ENCODE measurements at places on chromosomes 2 and 18. TPM values are rescaled to one million over a fixed set of nuclear protein-coding genes. Genes with fewer than 3 reads are reported as not detected.

TRAPPC8 gene
- 31.0 TPM for total RNA-seq

PARD3B gene
- total RNA-seq = 25.7 TPM

GRCh38 chr2:133265432-133265949 is 302.8 kb downstream of the NCKAP5 start:
- no peak overlapping the region for H3K27ac ChIP-seq
- H3K4me1 ChIP-seq = no peaks in the 10 kb centered on the region
- peak overlapping the region; percentile 53 for H3K4me3 ChIP-seq
- no peaks in the 10 kb centered on the region for H3K36me3 ChIP-seq
- no peaks in the 10 kb centered on the region for H3K27me3 ChIP-seq

- H3K27ac ChIP-seq = no peak overlapping the region
- no peak overlapping the region for H3K4me3 ChIP-seq
- H3K4me1 ChIP-seq = no peaks in the 10 kb centered on the region
- no peak for DNase-seq
- H3K27me3 ChIP-seq = no peaks in the 10 kb centered on the region
Observed at GRCh38 chr18:6355789-6356589, 58.7 kb downstream of the L3MBTL4 start.

- H3K27me3 ChIP-seq = no peaks in the 10 kb centered on the region
- no peaks in the 10 kb centered on the region for H3K36me3 ChIP-seq
Observed at GRCh38 chr18:51852681-51853080, 487.3 kb upstream of the DCC start.

- H3K36me3 ChIP-seq = no peaks in the 10 kb centered on the region
- H3K4me1 ChIP-seq = no peaks in the 10 kb centered on the region
- H3K4me3 ChIP-seq = no peak overlapping the region
- DNase-seq = no peak
- no peaks in the 10 kb centered on the region for H3K27me3 ChIP-seq
- no peak overlapping the region for H3K27ac ChIP-seq
Observed at GRCh38 chr2:48768669-48769068, 13.1 kb upstream of the LHCGR start.

DNA sequence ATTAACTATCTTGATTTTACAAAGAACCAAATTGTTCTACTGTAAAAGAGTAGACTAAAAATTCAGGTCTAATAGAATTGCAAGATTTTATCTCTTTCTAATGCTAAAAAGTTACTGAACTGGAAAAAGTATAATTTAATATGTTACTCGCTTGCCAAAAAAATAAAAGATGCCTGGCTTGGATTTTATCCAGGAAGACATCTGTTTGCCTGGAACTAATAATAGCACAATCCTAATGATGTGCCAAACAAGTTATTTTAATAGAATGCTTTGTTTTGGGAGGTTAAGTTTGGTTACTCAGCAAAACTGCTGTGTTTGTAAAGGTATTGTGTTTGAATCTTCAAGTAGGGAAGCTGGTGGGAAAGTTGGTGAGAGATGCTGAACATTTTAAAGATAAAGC is 19.4 kb upstream of the ZSWIM2 start:
- no peak overlapping the region for H3K27ac ChIP-seq
- DNase-seq = no peak
- H3K4me3 ChIP-seq = no peak overlapping the region

All from thoracic aorta (tissue), 2 donors.